ENCODE measurements at places on chromosomes 5 and 9.

DNA sequence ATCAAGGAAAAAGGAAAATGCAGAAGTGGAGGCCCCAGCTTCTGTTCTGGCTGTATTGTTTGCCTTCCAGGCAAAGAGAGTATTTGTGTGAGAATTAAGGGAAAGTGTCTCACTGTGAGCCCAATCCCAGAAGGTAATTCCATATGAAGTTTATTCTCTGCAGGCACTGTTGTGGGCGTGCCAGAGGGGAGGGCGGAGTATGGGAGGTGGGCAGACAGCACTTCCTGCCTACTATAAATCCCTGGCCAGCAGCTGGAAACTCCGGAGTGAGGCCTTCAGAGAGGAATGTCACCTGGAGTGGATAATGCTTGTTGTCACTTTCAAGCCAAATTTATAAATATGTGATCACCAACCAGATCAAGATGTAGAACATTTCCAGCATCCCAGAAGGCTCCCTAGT is 209.5 kb downstream of the ARHGAP26 start:
- DNase-seq, result no peak

GRCh38 chr9:123548741-123549545 is 192.9 kb downstream of the CRB2 start:
- no peak for DNase-seq

DNA sequence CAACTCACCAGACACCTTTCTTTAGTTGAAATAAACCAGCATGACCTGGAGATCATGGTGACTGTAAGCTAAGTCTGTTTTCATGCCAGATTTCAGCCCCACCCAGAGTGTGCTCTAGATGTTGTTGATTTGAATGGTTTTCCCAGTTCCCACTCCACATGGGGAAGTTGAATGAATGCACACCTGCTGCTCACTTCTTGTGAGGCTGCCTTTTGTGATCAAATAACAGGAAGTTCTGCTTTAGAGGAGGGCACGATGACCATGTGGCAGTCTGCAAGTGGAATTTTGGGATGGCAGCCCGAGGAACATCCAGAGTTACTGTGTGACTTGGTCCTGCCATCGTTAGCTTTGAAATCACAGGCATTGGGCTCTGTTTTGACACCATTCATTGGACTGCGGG is 18.7 kb downstream of the SLC46A2 start:
- no peak for DNase-seq

DNA sequence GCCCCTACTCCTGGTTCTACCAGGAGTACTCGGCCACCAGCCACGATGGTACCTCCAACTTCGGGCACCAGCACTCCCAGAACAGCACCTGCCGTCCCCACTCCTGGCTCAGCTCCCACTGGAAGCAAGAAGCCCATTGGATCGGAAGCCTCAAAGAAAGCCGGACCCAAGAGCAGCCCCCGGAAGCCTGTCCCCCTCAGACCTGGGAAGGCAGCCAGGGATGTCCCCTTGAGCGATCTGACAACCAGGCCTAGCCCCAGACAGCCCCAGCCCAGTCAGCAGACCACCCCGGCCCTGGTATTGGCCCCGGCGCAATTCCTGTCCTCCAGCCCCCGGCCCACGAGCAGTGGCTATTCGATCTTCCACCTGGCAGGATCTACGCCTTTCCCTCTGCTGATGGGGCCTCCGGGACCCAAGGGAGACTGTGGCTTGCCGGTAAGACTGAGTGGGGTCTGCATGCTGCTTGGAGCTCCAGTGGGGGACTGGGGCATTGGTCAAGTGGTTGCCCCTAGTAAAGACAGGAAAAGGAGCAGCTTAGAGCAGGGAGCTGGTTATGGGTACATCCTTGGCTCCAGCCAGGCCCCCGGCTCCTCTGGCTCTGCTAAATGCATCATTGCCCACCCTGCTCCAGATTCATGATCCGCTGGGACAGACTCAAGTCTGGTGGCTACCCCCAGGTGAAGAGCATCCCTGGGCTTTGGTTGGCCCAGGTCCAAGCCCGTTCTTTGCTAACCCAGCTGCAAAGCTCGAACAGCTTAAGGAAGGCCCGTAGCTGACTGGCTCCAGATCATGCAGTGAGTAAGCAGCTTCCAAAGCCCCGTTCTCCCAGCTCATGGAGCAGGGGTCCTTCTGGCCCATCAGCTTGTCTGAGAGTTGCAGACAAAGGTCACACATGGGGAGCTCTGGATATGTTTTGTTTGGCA is 14.0 kb downstream of the COL27A1 start:
- peak; percentile 80 for DNase-seq

DNA sequence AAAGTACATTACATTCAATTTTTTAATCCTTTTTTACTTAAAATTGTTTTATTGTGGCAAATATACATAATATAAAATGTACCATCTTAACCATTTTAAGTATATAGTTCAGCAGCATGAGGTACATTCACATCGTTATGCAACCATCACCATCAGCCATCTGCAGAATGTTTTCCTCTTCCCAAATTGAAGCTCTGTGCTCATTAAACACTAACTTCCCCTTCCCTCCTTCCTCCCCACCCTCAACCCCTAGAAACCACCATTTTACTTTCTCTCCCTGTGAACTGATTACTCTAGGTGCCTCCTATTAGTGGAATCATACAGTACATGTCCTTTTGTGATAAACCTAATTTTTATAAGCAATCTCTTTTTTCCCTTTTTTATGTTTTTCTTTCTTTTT is 15.6 kb downstream of the TEX53 start:
- DNase-seq, result no peak

GRCh38 chr5:115458416-115458815 is 86.2 kb downstream of the FEM1C start:
- DNase-seq, result no peak

- DNase-seq, result no peak
These were observed 67.1 kb downstream of the ADAMTS12 start for GRCh38 chr5:33824516-33825195.

DNA sequence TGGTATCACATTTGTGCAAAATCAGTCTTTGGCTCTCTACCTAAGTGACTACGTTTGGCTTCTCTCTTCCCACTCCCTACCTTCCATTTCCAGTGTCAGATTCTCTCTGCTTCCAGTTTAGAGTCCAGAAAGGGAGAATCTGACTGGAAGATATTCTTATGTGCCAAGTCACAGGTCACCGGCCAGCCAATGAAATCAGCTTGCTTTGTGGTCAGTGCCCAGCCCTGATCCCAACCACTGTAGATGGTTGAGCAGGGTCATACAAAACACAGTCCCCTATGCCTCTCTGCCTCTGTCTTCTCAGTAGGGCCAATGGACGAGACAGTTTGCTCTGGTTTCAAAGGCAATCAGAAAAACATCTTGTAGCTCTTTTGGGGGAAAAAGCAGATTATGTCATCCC is 15.6 kb upstream of the EPB41L4B start:
- DNase-seq, result no peak

GRCh38 chr5:111673891-111674626 is 82.9 kb downstream of the NREP start:
- no peak for DNase-seq

DNA sequence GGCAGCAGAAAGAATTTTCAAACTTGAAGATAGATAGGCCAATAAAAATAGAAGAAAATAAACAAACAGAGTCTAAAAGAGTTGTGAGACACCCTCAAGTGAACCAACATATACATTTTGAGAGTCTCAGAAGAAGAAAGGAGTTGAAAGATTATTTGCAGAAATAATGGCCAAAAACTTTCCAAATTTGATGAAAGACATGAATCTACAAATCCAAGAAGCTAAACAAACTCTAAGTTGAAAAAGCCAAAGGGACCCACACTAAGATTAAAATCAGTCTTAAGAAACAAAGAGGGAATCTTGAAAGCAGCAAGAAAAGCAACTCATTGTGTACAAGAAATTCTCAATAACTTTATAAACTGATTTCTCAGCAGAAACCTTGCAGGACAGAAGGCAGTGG is 137.0 kb downstream of the SAXO1 start:
- DNase-seq, result no peak

DNA sequence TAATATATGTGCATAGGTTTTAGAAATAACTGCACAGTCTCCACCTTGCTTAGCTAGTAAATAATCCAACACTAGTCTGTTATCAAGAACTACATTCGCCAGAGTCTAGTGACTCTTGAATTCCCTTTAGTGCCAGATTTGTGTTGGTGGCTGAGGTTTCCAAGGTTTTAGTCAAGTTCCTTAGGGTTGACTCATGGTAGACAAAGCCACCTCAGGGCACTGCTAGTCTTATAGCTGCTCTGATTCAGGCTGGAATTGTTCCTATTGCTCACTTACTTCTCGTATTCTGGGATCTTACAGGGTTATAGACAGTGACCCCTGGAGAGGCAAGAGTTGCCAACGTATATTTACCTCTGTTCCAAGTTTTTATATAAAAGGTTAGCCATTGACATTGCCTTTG is 1369.8 kb upstream of the CDH9 start:
- DNase-seq, result no peak

GRCh38 chr9:22088053-22088716 is 79.1 kb upstream of the CDKN2B start:
- DNase-seq, result no peak

Measured in right hindlimb (tissue), 1 donor.